Naive thymus-derived CD8-positive, alpha-beta T cell (primary cell): ENCODE measurements at places on chromosomes 16 and 17.

GRCh38 chr17:27760069-27760885 lies 40.1 kb downstream of the NOS2 start:
- DNase-seq = peak; percentile 79

- DNase-seq = no peak
Observed at GRCh38 chr17:43901861-43902589, 5.3 kb downstream of the MPP2 start.

DNA sequence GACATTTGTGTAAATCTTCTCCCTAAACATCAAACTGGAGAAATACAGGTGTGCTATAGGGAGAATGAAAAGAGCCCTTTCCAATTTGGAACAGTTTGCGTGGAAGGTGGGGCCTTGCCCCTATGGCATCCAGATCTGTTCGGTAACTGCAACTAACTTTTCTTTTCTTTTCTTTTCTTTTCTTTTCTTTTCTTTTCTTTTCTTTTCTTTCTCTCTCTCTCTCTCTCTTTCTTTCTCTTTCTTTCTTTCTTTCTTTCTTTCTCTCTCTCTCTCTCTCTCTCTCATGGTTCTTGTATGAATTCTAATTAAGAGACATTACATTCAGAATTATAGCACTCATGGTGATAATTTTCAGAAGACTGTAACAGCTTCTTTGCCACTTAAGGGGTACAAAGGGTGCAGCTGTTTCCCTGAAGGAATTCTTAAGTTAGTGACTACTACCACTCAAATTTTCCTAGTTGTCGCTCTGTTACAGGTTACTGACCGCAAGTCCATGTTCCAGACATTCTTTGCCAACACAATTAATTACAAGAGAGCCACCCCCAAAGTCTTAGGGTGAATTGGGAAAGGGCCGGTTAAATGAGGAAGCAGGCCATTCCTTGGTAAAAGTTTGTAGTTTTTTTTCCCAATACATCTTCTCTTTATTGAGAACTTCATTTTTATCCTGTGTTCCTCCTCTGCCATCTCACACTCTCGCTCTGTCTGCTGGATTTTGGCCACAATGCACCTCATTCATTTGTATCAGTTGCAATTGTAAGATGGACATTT lies 69.8 kb downstream of the KSR1 start:
- no peak for DNase-seq

GRCh38 chr17:50078430-50078829 lies 16.7 kb upstream of the PDK2 start:
- no peak for DNase-seq

- no peak for DNase-seq
Observed at GRCh38 chr16:28607116-28607623, 2.7 kb downstream of the SULT1A1 start.

DNA sequence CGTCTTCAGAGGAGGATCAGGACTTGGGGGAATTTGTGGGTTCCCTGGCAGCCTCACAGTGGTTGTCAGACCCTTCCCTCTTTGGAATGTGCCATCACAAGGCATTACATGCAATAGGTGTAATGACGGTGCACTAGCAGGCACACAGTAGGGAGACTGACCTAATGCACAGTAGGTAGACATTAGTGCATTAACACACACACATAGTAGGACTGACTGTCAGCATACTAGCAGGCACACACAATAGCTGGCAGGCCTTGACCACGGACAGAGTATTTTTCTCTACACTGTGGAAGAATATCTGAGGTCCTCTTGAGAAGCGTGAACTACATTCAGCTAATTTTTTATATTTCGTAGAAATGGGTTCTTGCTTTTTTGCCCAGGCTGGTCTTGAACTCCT lies 10.9 kb upstream of the UBALD2 start:
- no peak for DNase-seq

DNA sequence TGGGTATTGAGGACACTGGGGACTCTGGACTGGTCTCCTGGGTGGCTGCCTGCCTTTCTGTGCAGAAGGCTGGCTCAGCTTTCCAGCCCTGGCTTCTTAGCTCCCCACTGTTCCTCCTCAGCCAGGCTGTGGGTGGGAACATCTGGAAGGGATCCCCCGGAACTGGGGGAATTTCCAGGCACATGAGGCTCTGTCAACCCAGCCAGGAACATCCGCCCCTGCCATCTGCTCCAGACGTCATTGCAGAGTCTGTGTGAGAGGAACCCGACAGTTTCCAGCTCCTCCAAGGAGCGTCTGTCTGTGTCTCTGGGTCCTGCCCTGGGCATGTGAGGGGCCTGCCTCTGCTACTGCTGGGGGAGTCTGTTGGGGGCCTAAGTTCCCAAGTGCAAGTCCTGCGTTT lies 36.2 kb upstream of the CRHR1 start:
- no peak for DNase-seq

- no peak for DNase-seq
Observed at GRCh38 chr17:82031885-82032627, 578 bp downstream of the RAC3 start.

DNA sequence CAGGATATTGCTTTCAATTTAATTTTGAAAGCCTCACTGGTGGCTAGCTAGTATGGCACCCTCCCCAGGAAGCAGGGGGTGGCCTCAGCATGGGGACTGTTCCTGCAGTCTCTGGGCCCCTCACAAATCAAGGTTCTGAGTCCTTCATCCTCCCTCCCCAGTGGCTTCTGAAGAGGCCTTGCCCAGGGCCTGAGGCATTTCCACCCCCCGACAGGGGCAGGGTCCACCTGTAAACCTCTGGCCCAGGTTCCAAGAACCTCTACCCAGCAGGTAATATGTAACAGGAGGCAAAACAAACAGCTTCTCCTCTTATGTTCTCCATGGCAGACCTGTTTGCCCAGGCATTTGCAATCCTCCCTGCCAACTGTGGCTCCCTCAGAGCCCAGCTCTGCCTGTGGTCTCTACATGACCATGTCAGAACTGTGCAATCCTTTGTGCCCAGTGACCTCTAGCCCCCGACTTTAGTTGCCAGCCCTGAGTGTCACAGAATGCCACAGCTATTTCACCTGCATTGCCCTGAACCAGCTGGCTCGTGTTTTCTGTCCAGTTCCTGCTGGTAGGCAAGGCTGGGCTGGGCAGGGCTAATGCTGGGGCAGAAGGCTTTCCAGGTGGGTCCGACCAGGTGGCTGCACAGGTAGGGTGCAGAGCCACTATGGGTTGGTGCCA lies 14.3 kb downstream of the ACSF2 start:
- no peak for DNase-seq

GRCh38 chr17:64081802-64082799 lies 47.8 kb downstream of the ERN1 start:
- peak; percentile 19 for DNase-seq

GRCh38 chr17:55770196-55770870 lies 19.5 kb downstream of the PCTP start:
- DNase-seq = no peak

DNA sequence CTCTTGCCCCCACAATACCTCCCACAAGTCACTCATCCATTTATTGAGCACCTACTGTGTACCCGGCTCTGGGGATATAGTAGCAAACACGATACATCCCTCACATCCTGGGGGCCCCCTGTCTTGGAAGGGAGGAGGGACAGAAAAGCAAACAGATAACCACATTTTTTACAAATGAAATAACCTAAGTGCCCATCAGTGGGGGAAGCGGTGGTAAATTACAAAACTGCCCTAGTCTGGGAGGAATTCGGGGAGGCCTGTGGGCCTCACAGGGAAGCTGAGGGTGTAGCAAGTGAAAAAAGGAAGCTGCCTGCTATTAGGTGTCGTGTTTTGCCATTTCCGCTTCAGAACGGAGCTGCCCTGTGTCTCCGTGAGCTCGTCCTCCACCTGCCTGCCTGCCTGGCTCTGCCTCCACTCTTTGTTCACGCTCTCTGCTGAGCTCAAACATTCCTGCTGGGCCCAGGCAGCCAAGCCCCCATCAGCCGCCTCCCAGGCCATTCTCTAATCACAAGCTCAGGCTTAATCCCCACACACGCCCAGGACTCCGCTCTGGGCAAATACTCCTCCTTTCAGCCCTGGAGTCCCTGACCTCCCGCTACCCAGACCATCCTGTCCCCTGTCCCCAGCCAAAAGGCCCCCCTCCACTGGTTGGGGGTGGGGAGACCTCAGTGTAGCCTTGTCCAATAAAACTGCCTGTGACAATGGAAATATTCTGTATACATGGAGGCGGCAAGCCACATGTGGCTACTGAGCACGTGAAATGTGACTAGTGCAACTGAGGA lies 10.2 kb upstream of the SEC14L5 start:
- no peak for DNase-seq

GRCh38 chr17:76732734-76733617 lies 4.2 kb downstream of the SRSF2 start:
- DNase-seq = no peak

- DNase-seq = no peak
Observed at GRCh38 chr16:72848759-72849664, 198.9 kb downstream of the ZFHX3 start.

DNA sequence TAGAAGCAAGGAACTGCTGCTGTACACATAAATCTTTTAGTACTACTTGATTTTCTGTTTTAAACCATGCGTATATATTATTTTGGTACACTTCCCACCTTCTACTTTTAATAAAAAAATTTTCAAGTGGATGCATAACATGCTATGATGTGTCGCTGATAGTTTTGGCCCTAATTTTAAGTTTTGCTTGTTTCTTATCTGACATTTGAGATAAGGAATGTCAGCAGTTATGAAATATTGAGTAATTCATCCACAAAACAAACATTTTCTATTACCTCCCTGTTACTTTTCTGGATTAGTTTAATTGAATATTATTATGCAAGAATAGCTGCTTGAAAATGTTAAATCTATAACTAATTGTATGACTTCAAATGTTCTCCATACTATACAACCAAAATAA lies 35.8 kb downstream of the N4BP1 start:
- no peak for DNase-seq

GRCh38 chr16:48180868-48181480 lies 25.2 kb upstream of the ABCC12 start:
- DNase-seq = no peak

DNA sequence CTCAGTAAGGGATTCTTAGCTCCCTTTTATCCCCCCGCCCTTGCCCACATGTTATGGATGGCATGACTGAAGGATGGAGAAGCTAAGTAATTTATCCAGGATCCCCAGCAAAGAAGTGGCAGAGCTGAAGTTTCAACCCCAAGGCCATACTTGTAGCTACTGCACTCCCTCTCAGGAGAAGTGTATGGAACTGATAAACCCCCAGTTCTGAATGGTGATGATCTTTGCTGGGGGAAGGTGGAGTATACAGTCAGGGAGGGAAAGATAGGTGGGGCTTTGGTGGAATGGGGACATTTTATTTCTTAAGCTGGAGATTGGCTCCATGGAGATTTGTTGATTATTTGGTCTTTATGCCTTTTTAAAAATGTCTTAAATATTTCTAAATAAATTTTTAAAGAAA lies 58.3 kb downstream of the TNRC6C start:
- no peak for DNase-seq

GRCh38 chr16:83403761-83404160 lies 404.0 kb upstream of the HSBP1 start:
- no peak for DNase-seq

DNA sequence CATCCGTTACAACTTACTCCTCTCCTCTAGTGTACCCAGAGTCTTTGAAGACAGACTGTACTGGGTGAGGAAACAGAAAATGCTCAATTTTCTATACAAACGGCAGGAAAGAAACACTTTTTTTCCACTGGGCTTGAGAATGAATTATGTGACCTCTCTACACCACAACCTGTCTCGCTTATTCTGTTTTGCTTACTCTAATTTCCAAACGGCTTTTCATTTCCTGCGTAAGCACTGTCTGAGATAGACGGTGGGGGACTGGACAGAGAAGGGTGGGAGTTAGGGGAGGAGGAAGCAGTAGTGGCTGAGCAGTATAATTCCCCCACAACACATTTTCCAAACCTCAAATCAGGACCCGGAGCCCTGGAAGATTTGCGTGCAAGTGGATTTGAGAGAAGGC lies 191.4 kb upstream of the SDK2 start:
- DNase-seq = no peak

DNA sequence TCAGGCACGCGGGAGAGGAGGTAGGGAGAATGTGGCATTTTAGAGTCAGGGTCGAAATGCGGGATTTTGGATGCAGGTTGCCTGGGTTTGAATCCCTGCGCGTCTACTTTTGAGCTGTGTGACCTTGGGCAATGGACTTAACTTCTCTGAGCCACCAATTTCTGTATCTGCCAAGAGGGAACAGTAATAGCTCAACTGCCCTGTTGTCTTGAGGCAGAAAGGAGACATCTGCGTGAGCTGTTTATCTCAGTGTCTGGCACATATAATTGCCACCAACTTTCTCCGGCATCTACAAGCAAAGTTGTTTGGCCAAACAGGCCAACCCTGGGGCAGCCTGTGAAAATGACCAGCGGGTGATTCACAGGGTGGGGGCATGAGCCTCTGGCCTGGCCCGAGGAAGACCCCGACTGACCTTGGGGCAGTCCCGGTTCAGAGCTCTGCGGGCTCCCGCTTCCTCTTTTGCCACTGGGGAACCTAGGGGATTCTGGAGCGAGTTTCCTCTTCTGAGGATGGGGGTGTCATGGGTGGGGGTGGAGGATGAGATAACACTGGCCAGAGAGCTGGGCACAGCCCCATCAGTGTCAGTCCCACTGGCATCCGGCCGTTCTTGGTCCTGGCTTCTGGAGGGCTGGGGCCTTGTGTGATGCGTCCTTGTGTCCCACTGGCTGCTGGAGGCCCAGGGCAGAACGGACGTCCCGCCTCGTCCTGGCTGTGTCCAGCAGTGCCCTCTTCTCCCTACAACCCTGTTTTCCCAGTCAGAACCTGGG lies 1.3 kb downstream of the SNN start:
- peak; percentile 26 for DNase-seq

DNA sequence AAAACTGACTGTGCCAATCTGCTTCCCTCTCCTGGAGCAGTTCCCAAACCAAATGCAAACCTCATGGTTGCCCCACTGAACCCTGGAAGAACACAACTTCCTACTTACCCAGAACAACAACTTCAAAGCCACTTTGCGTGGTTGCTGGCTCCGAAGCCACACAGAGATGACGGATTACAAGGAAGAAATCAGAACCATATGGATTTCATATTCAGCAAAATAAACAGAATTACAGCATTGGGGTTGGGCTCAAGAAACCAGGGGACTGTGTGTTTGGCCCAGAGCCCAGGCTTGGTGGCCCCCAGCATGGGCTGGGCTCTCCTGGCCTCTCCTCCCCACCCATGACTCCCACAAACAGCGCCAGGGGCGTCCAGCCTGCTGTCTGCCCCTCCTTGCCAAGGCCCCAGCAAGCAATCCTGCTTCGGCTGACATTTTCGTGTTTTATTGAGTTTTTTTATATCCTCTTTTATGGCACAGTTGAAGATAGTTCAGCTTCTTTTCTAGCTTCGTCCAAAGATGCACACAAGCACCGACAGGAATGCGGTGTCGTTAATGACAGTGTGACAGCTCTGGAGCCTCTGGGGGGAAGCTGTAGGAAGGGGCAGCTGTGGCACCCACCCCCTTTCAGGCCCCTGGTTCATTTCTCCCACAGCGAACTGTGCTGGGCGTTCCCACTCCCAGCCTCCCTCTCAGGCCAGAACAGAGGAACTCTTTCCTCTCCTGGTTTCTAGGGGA lies 137.1 kb downstream of the GAS7 start:
- no peak for DNase-seq

DNA sequence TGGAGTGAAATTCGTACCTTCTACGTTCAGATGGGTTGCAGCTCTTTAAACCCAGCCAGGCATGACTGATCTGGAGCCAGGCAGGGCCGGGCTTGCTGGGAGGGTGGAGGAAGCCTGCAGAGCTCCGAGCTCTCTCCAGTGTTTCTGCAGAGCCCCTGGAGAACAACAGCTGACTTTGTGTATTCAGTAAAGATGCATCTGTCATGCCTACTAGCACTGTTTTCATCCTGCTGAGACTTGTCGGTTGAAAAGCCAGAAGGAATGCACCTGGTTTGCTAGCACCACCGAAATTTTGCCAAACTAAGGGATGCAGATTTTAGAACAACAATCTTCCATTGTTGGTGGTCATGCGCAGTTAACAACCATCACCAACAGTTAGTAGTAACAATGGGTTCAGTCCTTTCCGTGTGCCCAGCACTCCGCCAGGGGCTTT lies 22.4 kb upstream of the SCNN1B start:
- DNase-seq = no peak
